Stimulated activated CD8-positive, alpha-beta memory T cell treated with anti-CD3 and anti-CD28 coated beads, Interleukin-4, amount 100 ng/mL, for 4 hours (primary cell): ENCODE measurements at places on chromosomes 6 and 20.

DNA sequence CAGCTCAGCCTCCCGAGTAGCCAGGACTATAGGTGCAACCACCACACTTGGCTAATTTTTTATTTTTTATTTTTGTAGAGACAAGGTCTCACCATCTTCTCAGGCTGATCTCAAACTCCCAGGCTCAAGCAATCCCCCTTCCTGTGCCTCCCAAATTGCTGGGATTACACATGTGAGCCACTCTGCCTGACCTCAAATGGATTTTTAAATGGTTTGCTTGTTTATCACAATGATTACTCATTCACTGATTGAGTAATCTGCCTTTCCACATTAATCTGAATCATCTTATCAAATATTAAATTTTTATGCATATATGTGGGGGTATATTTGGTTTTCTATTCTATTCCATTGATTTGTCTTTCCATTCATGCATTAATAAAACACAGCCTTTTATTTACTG is 9.4 kb upstream of the KHDC1L start:
- DNase-seq, result no peak

DNA sequence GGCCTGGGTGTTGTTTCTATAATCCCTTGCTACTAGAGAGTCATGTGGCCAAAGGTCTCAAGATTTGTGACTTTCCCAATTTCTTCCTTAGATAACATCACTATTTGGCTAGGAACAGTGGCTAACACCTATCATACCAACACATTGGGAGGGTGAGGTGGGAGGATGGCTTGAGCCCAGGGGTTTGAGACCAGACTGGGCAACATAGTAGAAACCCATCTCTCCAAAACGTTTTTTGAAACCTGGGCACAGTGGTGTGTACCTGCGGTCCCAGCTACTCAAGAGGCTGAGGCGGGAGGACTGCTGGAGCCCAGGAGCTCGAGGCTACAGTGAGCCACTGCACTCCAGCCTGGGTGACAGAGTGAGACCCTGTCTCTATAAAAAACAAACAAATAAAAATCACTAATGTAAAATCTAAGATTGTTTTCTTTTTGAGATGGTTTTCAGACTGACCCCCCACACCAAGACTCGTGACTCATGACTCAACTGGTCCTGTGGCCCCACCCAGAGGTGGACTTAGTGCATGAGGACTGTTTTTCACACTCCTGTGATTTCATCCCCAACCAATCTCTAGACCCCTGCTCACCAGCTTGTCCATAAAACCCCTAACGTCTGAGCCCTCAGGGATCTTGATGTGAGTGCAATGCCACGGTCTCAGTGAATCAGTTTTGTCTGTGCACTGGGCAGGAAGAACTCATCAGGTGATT is 48.3 kb upstream of the KIF16B start:
- no peak for DNase-seq

DNA sequence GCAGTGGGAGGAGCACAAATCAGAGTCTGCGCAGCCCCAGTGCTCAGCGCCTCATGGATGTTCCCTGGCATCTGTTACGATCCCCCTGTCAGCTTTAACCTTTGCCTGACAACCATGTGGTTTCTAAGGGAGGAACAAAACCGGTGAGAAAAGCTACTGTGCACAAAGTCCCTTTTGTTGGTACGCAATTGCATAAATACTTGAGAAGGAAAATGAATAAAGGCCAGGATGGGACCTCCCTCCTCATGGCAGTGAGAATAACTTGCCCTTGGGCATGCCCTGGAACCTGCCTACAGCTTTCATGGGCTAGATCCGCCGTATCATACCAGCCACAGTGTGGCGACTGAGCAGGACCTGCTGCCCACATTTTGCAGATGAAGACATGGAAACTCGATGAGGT is 81.0 kb downstream of the RIN2 start:
- DNase-seq, result no peak

GRCh38 chr6:167985911-167986595 is 11.4 kb upstream of the KIF25 start:
- DNase-seq, result no peak

DNA sequence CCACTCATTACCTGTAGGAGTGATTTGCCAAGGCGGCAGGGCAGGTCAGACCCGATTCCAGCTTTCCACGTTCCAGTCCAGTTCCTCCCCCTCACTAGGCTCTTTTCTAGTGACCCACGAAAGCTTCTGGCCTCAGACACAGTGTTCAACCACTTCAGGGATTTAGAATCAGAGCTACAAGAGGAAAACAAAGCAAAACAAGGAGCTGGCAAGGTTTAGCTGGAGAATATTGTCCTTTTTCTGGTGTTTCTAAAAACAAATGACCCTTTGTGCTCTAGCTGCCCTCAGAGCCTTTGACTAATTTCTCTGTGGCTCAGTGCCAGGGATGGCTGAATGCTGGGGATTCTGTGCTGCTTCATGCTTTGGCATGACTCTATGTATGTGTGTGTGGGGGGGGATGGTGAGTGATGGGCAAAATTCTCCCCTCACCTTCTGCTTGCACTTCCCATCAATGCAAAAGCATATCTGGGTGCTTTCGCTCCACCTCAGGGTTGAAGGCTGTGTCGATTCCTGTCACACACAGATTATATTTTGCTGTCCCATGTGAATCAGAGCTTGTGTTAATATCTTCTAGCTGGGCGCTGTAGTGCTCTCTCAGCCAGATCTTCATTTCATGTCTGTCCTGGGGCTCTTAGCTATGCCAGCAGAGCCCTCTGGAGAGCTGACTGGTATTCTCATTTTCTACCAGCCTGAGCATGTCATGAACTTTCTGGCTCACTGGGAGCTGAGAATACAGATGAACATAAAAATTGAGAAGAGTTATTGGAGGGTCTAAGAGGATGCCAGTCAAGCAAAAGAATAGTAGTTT is 19.3 kb upstream of the NEDD9 start:
- DNase-seq, result no peak

- DNase-seq, result no peak
Observed at GRCh38 chr20:44115762-44116644, 71.0 kb downstream of the JPH2 start.

DNA sequence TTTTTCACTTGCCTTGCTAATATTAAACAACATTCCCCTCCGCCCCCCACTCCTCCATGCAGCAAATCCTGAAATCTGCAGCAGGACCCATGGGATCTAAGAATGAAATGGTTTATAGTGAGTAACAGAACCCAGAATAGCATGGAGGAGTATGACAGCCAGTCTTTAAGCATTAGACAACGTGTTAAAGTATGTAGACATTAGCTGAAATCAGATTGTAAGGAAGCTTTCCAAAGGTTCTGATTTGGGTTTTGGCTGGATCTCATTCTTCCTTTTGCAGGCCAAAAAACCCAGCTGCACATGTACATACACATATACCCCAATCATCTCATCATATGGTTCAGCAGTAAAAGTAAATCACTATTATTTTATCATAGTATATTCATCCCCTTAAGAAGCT is 126.5 kb downstream of the GJA10 start:
- no peak for DNase-seq
